Activated T-cell treated with anti-CD3 and anti-CD28 coated beads, Interleukin-2, amount 50 U/mL, for 72 hours (primary cell): ENCODE measurements at places on chromosomes 4 and X. TPM values are rescaled to one million over a fixed set of nuclear protein-coding genes. Genes with fewer than 3 reads are reported as not detected.

MAPK10 gene
- 0.49 TPM for total RNA-seq

SOWAHD gene
- 0.50 TPM for total RNA-seq

XAGE2 gene
- not detected for total RNA-seq

SPANXD gene
- total RNA-seq, result not detected

CXCL5 gene
- total RNA-seq, result not detected

EMCN gene
- total RNA-seq, result not detected

CLIC2 gene
- 4.7 TPM for total RNA-seq

VCX gene
- not detected for total RNA-seq

KCND1 gene
- 7.6 TPM for total RNA-seq

RAI2 gene
- total RNA-seq, result 1.5 TPM

HSFX4 gene
- total RNA-seq, result not detected

HSPA4L gene
- 2.2 TPM for total RNA-seq

CCNB3 gene
- 0.35 TPM for total RNA-seq

CCNA2 gene
- 74.8 TPM for total RNA-seq

BEND4 gene
- 0.53 TPM for total RNA-seq

CPLX1 gene
- total RNA-seq, result 1.9 TPM

RHOXF2B gene
- total RNA-seq, result not detected

ZCCHC4 gene
- total RNA-seq, result 14.1 TPM

BEX3 gene
- 33.0 TPM for total RNA-seq

NRK gene
- not detected for total RNA-seq

NAA11 gene
- total RNA-seq, result not detected

MAGEB16 gene
- total RNA-seq, result not detected

DNAAF6 gene
- total RNA-seq, result not detected

MAGEB17 gene
- not detected for total RNA-seq

APOOL gene
- total RNA-seq, result 20.0 TPM

DOCK11 gene
- total RNA-seq, result 65.2 TPM

MTMR8 gene
- total RNA-seq, result 5.0 TPM

FHL1 gene
- 18.7 TPM for total RNA-seq

CXCL11 gene
- not detected for total RNA-seq

NALF2 gene
- total RNA-seq, result 0.69 TPM

FGFBP2 gene
- 14.4 TPM for total RNA-seq

CDS1 gene
- total RNA-seq, result 0.22 TPM

CXCL1 gene
- not detected for total RNA-seq

STOX2 gene
- total RNA-seq, result not detected

GYG2 gene
- not detected for total RNA-seq

MMRN1 gene
- total RNA-seq, result not detected

SMIM14 gene
- total RNA-seq, result 8.6 TPM

HAUS7 gene
- total RNA-seq, result 40.0 TPM

BGN gene
- total RNA-seq, result not detected

LYAR gene
- total RNA-seq, result 41.0 TPM
